ENCODE measurements at places on chromosomes 11 and 22.

DNA sequence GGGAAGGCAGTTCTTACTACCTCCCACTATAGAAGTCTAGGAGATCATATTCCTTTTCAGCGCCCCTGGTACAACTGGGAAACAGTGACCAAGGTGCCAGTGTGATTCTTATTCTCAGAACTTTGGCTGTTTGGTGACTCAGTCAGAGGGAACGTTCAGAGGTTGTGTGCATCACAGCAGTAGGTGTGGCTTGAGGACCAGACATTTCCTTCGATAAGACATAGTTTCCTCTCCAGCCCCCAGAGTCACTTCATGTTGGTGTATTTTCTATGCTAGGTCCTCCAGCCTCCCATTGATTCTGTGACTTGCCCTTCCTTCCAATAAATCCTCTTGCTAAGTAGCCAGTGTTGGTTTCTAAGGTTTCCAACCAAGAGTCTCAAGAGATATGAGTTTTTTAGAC lies 171.9 kb upstream of the MPPED2 start:
- DNase-seq = no peak

DNA sequence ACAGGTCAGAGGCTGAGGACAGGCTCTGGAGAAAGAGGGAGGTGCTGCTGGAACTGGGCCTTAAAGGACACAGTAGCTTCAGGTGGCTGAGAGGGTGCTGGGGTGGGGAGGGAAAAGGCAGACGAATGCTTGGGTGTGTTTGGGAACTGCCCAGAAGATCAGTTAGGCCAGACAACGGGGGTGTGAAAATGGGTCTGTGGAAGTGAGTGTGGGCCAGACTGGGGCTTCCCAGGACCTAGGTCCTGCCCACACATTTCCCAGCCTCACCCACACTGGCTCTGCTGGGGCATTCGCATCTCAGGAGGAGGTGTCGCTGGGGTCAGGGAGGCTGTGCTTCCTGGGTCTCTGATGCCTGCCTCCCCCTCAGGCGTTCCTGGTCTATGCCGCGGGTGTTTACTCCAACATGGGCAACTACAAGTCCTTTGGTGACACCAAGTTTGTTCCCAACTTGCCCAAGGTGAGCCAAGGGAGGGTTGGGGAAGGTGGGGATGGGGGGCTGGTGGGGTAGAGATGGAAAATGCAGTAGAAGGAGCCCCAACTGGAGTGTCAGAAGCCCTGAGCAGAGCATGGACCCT lies 4.7 kb downstream of the DPP3 start:
- DNase-seq = no peak

DNA sequence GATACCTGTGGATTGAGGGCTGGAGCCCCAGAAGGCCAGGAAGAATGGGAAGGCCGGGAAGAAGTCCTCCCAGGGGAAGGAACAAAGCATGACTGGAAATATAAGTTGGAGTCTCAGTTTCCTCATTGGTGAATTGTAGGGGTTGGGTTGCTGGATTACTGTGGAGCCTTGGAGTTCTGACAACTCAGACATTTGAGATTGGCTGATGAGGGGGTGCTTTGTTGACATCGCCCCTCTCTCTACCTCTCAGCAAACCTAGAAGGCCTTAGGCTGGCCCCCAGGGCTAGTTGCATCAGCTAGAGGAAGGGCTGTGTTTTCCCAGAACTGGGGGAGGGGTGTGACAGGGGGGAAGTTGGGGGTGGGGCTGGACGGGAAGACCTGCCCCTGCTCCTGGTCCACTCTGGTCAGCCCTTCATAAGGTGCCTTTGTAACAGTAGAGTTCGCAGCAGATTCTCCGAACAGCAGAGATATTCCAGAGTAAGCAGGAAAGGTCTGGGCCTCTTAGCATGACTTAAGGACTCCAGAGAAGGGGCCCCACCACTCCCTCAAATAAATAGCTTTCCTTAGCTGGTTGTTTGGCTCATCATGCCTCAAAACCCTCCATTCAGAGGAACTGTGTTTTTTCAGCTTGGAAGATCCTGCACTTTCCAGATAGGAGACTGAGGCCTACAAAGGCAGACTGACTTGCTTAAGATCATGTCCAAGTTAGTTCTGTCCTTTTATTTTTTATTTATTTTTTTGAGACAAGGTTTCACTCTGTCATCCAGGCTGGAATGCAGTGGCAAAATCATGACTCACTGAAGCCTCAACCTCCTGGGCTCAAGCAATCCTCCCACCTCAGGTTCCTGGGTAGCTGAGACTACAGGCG lies 12.5 kb upstream of the THRSP start:
- no peak for DNase-seq

DNA sequence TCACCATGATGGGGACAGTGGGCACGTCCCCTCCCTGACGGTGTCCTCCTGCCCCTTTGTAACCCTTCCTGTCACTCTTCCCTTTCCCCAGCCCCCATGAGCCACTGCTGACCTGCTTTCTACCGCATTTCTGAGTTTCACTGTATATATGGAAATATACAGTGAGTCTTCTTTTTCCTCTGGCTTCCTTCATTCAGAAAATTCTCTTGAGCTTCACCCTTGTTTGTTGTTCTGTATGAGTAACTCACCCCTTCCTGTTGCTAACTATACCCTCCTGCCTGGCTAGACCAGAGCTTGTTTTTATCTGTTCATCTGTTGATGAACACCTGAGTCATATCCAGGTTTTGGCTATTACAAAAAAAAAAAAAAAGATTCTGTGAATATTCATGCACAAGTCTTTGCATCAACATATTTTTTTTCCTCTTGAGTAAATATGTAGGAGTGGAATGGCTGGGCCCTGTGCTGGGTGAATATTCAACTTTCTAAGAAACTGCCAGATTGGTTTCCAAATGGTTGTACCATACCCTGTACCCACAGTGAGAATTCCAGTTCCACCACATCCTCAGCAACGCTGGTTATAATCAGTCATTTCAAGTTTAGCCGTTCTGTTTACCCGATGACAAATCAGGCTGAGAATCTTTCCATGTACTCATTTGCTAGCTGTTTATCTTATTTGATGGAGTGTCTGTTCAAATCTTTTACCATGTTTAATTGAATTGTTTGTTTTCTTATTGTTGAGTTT lies 62.0 kb downstream of the IGF2 start:
- DNase-seq = no peak

- no peak for DNase-seq
These were observed 40.4 kb downstream of the KIAA1671 start for GRCh38 chr22:24992946-24993345.

GRCh38 chr11:28461846-28462245 lies 353.7 kb downstream of the METTL15 start:
- DNase-seq = no peak

- DNase-seq = no peak
These were observed 31.3 kb downstream of the LRRC10B start for GRCh38 chr11:61539831-61540357.

DNA sequence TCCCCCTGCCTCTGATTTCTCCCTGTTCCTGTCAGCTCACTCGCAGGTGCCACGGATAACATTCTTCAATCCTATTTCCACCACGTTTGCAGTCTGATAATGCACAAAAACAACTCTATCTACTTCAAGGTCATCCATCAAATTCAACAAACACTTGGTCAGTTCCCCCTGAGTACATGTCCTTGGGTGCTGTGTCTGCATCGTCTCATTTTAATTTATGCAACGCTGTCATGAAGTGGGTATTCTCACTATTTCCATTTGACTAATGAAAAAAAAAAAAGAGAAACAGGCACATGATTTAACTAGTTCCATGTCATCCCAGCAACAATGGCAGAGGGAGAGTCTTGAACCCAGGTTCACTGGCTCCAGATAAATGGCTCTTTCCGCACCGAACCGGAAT lies 262.6 kb downstream of the LARGE1 start:
- DNase-seq = no peak

DNA sequence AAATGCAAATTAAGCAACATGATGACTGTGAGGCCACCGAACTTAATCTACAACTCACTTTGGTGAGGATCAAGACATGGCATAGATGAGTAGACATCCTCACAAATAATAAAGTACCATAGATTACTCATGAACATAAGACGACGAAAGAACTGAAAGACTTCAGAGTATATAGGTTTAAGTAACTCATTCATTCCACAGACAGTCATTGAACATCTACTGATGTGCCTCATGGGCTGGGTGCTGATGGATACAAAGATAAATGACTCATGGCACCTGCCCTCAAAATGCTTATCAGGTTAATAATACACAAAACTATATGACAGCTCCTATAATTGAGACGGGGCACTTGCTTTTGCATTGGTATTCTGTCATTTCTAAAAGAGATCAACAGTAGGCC lies 63.3 kb downstream of the ZC3H12C start:
- no peak for DNase-seq

DNA sequence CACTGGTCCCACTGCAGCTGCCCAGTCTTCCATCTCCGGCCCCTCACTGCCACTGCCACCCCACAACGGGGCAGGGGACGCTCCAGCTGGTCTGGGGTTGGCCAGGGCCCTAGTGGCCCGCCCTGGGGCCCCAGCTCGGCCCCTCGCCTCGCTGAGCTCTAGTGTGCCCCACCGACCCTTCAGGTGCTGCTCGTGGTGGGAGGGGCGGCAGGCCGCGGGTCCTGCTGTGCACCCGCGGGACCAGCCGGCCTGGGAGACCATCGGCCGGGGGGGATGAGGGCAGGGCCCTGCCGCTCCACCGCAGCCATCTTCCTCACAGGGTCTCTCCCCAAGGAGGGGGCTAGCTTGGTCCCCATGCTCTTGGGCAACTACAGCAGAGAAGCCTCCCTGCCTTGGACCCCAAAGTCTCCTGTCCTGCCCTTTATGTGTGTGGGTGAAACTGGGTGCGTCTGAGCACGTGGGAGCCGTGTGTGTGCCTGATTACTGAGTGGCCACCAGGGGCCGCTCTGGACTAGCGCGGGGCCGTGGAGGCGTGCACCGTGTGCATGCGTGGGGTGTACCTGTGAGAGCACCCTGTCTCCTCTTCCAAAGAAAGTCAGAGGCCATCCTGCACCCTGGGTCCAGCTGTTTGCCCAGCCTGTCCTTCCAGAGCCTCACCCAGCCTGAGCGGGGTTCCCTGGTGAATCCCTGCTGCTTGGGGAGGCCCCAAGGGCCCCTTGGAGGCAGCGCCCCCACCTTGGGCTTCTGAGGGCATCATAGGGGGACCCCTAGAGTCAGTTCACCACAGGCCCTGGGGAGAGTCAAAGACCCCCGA lies 6.0 kb upstream of the ACR start:
- peak; percentile 47 for DNase-seq

DNA sequence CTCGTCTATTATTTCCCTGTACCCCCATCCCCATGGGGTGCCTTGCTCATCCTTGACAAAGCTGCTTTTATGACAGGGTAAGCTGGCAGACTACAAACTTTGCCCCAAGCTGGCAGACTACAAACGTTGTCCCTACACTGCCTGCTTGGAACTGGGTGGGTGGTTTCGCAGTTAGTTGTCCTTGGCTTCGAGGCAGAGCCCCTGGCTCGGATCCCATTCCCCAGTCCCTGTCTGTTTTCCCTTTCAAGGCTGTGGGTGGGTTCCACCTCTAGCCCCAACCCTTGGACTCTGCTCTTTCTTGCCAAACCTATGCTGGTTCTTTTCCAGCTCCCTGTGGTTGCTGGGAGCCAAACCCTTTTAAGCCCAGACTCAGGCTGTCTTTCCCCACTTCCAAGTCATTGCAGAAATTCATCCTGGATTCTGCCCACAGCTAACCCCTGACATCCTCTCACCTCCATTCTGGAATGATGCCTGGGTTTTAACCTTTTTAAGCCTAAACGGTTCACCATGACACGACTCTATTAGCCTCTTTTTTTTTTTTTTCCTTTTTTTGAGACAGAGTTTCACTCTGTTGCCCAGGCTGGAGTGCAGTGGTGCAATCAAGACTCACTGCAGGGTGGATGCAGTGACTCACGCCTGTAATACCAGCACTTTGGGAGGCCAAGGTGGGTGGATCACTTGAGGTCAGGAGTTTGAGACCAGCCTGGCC lies 9.2 kb upstream of the RBM14 start:
- DNase-seq = no peak

- no peak for DNase-seq
These were observed 4.1 kb upstream of the MUC6 start for GRCh38 chr11:1040428-1041148.

GRCh38 chr22:46902998-46903916 lies 140.8 kb downstream of the TBC1D22A start:
- DNase-seq = no peak

DNA sequence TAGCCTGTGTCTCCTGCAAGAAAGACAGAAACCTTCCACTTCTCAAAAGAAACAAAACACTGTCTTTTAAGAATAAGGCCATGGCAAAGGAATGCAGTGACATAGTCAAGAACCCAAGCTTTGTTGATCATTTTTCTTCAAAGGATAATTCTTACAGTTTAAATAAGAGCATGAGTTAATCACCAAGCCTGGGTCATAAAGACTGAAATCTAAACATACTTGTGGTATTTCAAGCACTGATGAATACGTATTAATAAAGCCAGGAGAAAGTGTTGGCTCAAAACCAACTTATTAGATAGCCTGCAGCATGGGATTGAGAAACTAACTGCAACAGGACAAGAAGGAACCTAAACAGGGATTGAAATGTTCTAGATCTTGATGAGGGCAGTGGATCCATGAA lies 143.3 kb upstream of the MTNR1B start:
- DNase-seq = no peak

DNA sequence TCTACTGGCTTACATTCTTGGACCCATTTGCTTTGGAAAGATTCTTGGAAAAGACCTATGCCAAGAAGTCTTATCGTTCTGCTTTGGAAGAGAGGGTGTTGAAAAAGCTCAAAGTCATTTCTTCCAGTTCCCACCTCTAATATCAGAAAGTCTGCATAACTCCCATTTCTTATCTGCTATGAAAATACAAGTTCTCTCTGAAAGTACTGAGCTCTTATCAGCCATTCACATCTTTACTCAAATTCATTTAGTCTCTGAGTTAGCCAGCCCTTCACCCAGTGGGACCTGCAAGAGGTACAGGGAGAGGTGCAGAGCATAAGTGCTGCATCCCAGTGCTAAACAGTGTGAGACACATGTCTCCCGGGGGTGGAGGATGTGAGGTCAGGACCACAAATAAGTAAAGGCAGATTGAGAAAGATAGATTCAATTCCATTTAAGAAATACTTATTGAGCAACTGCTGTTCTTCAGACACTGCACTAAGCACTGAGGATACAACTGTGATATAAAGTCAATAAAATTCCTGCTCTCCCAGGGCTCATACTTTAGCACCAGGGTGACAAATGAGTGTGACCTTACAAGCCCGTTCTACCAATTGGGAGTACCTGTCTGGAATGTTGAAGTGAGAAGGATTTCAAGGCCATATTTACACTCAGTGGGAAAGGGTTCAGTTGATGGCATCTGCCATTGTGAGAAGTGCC lies 76.7 kb downstream of the PISD start:
- no peak for DNase-seq

DNA sequence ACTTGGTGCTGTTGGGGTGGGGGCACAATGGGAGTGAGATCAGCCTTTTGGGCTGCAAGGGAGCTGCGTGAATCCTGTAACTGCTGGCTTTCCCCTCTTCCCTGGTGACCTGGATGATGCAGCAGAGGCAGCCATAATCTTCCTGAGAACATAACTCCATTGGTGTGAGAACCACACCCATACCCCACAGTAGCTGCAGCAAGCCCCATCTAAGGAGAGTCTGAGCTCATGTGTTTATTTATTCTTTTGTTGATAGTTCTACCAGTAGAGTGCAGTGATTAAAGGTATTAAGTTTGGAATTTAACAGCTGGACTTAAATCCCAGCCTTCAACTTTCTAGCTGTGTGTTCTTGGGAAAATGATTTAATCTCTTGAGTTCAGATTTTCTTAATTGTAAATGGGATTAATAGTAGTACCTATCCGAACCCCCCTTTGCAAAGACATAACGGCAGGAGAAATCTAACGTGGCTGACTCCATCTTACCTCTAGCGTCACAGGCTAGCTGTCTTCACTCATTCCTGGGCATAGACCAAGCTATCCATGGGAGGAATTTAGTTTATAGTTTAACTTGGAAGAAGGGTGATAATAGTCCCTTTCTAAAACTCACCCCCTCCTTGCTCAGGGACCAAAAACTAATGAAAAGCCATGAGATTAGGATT lies 385.0 kb upstream of the DDI1 start:
- no peak for DNase-seq

Data from mesothelial cell of epicardium (in vitro differentiated cells).